ENCODE measurements at places on chromosomes 13 and 19.

DNA sequence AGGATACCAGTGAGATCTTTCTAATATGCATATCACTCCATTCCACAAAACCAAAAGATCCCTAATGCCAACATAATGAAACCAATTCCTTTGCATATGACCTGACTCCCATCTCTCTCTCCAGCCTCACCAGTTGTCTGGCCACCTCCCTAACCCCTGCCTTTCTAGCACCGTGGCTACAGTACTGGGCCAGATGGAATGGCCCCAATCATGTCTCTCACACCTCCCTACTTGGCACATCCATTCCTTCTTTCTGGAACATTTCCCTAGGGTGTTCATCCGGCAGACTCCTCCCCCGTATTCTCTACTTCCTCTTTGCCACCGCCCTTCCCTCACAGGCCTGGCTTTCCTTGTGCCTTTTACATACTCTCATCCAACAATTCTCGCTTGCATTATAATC, 62.0 kb downstream of the GPALPP1 start:
- no peak for DNase-seq

GRCh38 chr13:113001241-113002140, 32.5 kb downstream of the MCF2L start:
- no peak for DNase-seq

DNA sequence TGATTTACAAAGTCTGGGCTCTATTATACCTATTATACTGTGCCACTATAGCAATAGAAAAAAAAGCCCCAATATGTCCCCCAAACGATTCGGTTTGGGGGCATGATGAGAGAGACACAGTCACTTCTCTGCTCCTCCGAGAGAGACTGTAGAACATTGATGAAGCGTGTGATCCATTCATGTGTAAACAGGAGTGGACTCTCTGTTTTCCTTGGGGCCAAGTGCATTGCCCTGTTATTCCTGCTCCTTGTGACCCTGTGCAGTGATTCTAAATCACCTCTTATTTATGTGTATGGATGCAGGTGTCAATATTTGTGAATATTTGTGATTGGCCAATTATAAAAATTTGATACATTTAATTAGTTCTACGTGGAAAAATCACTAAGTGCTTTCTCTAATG, 17.0 kb downstream of the F10 start:
- no peak for DNase-seq

GRCh38 chr19:40400559-40400958, 10.6 kb upstream of the HIPK4 start:
- no peak for DNase-seq

DNA sequence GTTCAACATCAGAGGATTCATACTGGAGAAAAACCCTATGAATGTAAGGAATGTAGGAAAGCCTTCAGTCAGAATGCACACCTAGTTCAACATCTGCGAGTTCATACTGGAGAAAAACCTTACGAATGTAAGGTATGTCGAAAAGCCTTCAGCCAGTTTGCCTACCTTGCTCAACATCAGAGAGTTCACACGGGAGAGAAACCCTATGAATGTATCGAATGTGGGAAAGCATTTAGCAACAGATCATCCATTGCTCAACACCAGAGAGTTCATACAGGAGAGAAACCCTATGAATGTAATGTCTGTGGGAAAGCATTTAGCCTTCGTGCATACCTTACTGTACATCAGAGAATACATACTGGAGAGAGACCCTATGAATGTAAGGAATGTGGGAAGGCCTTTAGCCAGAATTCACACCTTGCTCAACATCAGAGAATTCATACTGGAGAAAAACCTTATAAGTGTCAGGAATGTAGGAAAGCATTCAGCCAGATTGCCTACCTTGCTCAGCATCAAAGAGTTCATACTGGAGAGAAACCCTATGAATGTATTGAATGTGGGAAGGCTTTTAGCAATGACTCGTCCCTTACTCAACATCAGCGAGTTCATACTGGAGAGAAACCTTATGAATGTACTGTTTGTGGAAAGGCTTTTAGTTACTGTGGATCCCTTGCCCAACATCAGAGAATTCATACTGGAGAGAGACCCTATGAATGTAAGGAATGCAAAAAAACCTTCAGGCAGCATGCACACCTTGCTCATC, 15.4 kb downstream of the ZNF570 start:
- DNase-seq: no peak

DNA sequence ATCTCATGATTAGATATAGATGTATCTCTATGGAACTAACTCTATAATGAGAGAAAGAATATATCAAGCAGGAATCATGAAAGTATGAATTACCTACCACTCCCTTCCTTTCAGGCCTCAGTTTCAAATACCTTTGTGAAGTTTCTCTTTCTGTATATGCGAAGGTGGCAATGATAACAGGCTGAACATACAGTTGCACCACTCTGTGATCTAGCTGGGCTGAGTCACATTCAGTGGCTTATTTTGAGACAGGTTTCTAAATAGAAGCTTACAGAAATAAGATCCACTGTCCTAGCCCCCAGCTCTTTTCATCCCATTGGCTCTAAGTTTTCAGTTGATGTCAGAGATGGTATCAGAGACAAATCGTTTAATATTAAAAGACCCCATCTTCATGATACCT, 662.0 kb downstream of the SLITRK1 start:
- no peak for DNase-seq

DNA sequence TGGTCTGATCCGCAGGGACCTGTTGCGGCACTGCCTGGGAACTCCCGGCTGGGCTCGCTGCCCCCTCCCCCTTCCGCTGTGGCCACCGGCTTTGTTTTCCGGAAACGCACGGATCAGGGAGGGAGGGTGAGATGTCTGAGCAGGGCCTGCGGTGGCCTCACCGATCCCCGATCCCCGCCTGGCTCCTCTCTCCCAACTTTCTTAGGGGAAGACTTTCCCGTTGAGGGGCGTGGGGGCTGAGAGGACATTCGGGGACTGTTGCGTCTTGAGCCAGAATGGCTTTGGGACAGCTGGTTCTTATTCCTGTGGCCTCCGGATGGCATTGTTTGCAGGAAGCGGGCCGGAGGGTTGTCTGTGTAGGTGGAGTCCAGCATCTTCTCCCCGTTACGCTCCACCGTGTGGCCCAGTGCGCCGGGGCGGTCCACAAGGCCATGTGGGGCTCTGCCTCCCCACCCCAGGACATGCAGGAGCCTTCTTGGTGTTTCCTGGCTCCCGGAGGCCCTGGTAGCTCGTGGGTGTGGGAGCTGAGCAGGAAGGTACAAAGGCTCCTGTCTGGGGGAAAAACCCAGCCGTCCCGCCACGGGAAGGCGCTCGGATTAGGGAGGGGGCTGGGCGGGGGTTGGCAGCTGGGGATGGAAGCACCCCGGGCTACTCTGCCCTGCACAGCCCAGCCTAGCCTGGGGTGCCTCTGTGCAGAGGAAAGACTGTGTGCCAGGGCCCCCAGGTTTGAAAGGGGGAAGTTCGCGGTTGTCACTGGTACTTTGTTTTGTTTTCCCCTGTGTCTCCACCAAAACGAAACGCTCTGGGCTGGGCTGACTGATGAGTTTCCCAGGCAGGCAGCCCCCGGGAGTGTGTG, 1.3 kb downstream of the CSNK1G2 start:
- peak; percentile 76 for DNase-seq
